ENCODE measurements at places on chromosomes 2 and 18.

DNA sequence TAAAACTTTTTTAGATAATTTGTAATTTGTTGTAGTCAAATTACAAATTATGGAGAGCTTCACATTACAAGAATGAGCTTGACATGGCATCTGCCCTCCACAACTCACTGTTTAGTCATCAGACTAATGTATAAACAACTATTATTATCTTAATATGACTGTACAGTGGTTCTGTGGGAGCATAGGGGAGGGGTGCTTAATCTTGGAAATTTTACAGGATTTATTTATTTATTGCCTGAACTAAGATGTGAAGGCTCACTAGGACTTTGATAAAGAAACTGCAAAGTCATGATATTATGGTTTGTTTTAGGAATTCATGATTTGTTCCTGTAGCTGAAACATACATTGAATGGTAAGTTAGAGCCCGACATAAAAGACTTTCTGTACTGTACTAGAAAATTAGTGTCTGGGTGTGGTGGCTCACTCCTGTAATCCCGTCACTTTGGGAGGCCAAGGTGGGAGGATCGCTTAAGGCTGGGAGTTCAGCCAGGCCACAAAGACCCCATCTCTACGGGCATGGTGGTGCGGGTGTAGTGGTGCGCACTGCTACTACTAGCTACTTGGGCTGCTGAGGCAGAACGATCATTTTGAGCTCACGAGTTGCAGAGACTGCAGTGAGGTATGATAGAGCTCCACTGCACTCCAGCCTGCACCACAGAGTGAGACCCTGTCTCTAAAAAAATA lies 2.1 kb downstream of the MARCHF7 start:
- H3K27ac ChIP-seq: no peak overlapping the region
- DNase-seq: peak; percentile 77
- H3K4me1 ChIP-seq: peaks cover 6% of the 10 kb centered on the region
- no peaks in the 10 kb centered on the region for H3K27me3 ChIP-seq
- peaks cover 17% of the 10 kb centered on the region for H3K36me3 ChIP-seq
- no peak overlapping the region for H3K4me3 ChIP-seq

- H3K36me3 ChIP-seq: no peaks in the 10 kb centered on the region
- H3K4me3 ChIP-seq: no peak overlapping the region
- H3K4me1 ChIP-seq: no peaks in the 10 kb centered on the region
- H3K27ac ChIP-seq: no peak overlapping the region
These were observed 410.7 kb upstream of the DSEL start for GRCh38 chr18:67926929-67927864.

- H3K4me1 ChIP-seq: peaks cover 2% of the 10 kb centered on the region
- no peaks in the 10 kb centered on the region for H3K27me3 ChIP-seq
- DNase-seq: no peak
- peaks cover 9% of the 10 kb centered on the region for H3K36me3 ChIP-seq
These were observed 75.9 kb downstream of the TMEM131 start for GRCh38 chr2:97919858-97920257.

DNA sequence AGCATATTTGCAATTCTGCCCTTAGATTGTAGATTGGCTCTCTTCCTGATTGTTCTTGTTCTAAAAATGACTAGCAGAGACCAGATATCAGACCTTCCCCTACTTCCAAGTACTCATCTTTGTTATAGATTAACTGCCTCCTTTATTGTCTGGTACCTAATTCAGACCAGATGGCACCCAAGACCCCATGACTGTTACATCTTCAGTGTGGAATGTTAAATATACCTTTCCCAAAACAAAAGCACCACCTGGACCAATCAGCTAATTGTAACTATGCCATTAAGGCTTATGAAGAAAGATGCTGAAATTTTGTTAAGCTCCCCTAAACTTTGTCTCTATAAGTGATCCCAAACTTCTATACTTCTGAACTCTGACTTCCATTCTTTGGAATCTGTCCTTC lies 12.0 kb upstream of the TFPI start:
- no peaks in the 10 kb centered on the region for H3K27me3 ChIP-seq
- H3K4me3 ChIP-seq: no peak overlapping the region
- H3K4me1 ChIP-seq: no peaks in the 10 kb centered on the region
- no peak overlapping the region for H3K27ac ChIP-seq
- DNase-seq: no peak
- no peaks in the 10 kb centered on the region for H3K36me3 ChIP-seq

- peak; percentile 13 for DNase-seq
- peaks cover 3% of the 10 kb centered on the region for H3K36me3 ChIP-seq
- no peaks in the 10 kb centered on the region for H3K27me3 ChIP-seq
- peaks cover 4% of the 10 kb centered on the region for H3K4me1 ChIP-seq
These were observed 49.8 kb upstream of the CABYR start for GRCh38 chr18:24089076-24089475.

DNA sequence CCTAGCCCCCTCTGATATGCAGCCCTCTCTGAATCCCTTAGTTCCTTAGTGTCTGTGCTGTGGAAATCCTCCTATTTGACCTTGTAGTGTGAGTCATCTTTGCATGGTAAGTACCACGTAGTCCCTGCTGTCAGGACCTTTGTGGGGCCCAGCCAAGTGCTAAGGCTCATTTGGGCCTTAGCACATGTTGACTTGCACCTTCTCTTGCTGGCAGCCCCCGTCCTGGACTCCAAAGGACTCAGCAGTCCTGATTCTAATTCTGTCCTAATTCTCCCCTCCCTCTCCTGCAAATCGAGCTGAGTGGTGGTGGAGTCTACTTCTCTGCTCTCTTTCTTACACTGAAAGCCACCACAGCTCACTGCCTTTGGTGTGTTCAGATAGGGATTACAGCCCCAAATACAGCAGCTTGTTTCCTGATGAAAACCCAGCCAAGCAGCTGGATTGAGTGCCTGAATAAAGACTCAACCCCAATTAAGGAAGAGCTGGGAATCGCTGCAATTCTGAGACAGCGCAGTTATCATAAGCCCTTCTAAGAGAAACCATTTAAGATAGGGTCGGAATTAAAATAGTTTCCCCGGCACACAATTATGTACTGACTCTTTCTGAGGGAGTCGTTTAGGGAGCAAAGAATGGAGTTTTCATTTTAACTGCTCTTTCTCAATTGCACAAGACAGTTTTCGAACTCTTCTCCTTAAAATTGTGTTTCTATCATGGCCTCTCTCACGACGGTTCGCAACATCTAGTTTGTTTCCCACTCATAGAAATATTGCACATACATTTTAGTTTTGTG lies 215.6 kb upstream of the TNP1 start:
- peaks cover 8% of the 10 kb centered on the region for H3K4me1 ChIP-seq
- H3K4me3 ChIP-seq: no peak overlapping the region
- H3K27ac ChIP-seq: no peak overlapping the region
- peak; percentile 93 for DNase-seq
- no peaks in the 10 kb centered on the region for H3K36me3 ChIP-seq

DNA sequence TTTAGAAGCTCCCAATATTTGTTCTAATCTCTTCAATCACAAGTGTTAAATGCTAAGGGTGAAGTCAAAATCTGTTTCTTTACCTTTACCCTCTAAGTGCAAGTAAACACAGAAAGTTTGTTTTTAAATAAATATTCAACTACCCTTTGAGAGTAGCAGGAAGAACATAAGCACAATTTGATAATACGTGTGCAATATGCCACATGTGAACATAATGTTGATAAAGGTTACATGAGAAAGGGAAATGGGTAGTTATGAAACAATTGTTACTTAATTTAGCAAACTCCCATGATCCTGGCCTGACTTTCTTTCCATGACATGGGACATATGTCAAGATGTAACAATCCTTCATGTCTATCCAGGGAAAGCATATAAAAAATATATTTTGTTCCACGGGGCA lies 7.1 kb downstream of the SPRED2 start:
- H3K4me3 ChIP-seq: no peak overlapping the region
- peaks cover 3% of the 10 kb centered on the region for H3K36me3 ChIP-seq
- H3K4me1 ChIP-seq: peaks cover 2% of the 10 kb centered on the region
- H3K27me3 ChIP-seq: no peaks in the 10 kb centered on the region
- DNase-seq: no peak

- DNase-seq: no peak
- H3K36me3 ChIP-seq: no peaks in the 10 kb centered on the region
- no peaks in the 10 kb centered on the region for H3K4me1 ChIP-seq
- H3K4me3 ChIP-seq: no peak overlapping the region
- no peak overlapping the region for H3K27ac ChIP-seq
These were observed 498.7 kb downstream of the BCL11A start for GRCh38 chr2:60054571-60055340.

Data from mesenchymal stem cell (in vitro differentiated cells and primary cell).